ENCODE measurements at places on chromosomes 5 and 9.

GRCh38 chr5:59496524-59497134, 396.9 kb downstream of the PDE4D start:
- DNase-seq = no peak

GRCh38 chr5:30539004-30539634, 654.4 kb upstream of the CDH6 start:
- DNase-seq = no peak

GRCh38 chr5:68299105-68299504, 83.5 kb downstream of the PIK3R1 start:
- no peak for DNase-seq

- no peak for DNase-seq
These were observed 92.1 kb downstream of the DAB2IP start for GRCh38 chr9:121743441-121744001.

- DNase-seq = no peak
These were observed 322.9 kb downstream of the SLIT3 start for GRCh38 chr5:168978015-168978414.

- no peak for DNase-seq
These were observed 126.1 kb upstream of the PAPPA start for GRCh38 chr9:116027511-116027910.

DNA sequence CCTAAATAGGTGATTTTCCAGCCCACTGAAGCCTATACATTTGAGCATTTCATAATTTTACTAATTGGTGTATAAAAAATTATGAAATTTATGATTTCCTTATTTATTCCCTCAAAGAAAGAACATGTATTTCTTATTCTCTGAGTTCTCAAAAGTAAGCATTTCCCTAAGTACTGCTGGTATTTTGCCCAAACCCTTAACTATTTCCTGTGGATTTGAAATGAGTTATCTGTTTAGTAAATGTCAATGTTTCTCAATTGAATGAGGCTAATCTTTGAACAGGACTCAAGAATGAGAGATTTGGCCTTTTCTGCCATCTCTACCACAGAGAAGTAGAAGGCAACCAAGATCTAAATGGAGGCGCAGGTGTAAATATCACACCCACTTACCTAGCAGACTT, 751.7 kb downstream of the TLE1 start:
- DNase-seq = no peak

All from naive thymus-derived CD4-positive, alpha-beta T cell (primary cell).